ENCODE measurements at places on chromosomes 6 and 20.

DNA sequence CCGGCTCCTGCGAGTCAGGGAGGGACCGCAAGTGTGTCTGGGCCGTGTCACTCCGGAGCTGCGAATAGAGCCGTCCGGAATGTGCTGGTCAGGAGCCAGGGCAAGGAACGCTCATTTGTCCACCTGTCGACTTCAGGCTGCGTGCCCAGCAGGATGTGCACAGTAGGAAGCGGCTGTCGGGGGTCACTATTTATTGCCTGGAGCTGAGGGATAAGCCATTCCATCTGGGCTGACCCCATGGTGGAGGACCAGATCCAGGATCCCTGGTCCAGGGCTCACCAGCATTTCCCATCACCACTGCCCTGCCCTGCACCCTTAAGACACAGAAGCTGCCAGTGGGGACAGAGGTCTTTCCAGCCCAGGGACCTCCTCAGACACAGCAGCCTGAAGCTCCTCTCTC lies 14.7 kb downstream of the NTSR1 start:
- no peak for DNase-seq

- DNase-seq: peak; percentile 8
Observed at GRCh38 chr6:31042806-31043205, 32.5 kb downstream of the MUC22 start.

DNA sequence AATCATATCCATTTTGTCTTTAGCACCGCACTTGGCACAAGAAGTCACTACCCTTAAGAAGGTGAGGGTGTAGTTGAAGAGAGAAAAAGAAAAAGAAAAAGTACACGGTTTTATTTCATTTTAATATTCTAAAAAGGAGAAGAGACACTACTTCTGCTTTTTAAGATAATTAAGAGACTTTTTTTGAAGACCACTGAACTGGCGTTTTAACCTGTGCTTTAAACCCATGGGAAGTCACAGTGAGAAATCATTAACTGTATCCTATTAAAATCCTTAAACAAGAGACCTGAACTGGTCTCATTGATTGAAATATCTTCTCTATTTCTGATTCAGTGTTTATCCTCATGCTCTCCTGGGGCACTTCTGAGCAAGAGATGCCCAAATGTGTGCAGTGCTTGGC lies 243.5 kb downstream of the TMEM242 start:
- no peak for DNase-seq

DNA sequence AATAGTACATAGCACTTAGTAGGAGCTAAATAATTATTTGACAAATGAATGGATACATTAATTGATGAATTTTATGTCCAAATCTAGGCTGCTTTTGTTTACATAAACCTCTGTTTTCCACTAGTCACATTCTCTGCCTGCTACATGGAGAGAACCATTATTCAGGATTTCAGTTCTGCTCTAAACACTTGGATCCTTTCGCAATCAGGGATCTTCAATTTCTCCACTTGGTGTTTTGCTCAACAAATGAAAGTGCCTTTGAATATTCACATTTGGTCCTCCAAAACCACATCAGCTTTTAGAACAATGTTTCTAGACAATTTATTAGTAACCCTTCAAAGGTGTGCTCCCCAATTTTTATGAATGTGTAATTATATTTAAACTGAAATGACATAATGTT lies 30.6 kb upstream of the HLA-DQB1 start:
- no peak for DNase-seq

DNA sequence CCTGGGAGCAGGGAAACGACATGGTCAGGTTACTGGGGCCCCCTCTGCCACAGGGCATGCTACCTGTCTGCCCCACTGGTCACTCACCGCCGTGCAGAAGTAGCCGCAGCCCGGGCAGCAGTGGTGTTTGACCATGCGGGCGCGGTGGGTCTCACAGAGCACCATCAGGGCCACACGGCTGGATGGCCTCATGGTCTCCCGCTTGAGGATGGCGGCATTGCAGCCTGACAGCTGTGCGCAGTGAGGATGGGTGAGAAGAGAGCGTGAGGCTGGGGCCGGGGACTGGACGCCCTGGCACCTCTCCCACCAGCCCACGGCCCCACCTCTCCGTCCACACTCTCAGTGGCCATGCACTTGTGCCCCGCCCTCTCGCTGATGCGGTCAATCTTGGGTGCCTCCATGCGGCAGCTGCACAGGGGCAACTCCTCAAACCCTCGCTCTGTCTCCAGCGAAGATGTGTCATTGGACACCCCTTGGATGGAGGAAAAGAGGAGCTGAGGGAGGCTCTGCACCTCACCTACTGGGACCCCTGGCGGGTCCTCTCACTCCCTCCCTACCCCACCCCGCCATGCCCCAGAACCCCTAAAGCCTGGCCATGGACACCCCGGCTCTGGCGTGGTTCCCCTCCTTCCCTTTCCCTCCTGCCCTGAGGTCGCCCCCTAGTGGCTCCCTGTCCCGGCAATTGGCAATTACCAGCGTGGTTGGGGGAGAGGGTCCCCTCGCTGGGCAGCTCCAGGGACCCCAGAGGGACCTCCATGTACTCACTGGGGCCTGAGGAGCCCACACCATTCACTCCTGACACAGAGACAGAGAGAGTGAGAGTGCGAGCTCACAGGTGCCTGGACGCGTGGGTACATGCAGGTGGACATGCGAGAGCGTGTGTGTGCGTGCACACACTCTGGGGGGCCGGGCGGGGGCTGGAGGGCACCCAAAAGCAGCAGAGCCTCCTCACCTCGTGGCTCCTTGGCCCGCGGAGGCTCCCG lies 8.9 kb downstream of the EHMT2 start:
- DNase-seq: no peak

DNA sequence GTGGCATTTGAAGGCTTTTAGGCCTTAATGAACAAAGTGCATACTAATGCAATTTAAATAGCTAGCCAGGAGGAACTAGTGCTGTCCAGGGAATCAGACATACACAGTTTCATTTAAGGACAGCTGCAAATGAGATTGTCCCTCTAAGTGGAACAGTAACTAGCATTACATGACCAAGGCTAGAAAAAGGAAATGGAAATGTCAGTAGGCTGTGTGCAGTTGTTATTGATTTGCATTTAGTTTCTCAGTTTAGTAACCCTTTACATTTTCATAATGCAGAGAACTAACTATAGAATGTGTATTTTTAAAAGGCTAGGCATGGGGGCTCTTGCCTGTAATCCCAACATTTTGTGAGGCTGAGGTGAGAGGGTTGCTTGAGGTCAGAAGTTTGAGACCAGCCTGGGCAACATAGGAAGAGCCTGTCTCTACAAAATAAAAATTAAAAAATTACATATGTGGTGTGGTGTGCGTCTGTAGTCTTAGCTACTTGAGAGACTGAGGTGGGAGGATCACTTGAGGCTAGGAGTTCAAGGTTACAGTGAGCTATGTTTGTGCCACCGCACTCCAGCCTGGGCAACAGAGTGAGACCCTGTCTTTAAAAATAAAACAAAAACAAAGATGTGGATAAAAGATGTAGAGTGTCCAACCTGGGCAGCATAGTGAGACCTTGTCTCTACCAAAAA lies 468.0 kb downstream of the UTRN start:
- no peak for DNase-seq

Measured in LoVo (cell line).